ENCODE measurements at places on chromosomes 13 and 19.
A peak's percentile ranks its signal among the peaks of the same experiment; 100 is the strongest.

DNA sequence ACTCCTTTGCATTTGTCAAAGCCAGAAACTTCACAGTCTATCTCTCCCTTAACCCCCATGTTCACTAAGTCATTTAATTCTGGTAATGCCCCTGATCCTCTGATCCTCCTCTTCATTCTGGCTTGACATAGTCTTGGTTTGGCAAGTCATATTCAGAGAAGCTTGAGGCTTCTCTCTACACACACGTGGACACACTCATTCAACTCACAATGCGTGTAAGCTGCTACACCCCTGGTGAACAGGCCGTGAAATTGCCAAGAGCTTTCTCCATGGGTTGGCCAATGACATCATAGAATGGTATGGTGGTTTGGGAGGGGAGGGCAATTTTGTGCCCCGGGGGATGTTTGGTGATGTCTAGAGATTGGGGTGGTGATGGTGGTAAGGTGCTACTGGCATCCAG, 47.9 kb upstream of the FLT1 start:
- no peak for DNase-seq

DNA sequence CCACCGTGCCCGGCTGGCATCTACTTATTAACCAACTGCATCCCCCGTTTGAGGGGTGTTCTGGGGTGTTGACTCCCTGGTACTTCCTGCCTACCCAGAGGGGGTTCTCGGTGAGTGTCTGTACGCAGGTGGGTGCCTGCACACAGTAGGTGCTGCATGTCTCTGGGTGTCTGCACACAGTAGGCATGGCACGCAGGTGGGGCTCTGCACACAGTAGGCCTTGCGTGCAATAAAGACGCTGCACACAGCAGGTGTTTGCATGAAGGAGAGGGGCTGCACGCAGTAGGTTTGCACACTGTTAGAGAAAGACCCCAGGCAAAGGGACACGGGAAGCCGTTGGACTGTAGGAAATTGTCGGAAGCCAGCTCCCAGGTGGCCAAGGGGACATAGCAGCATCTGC, 11.2 kb downstream of the GADD45B start:
- DNase-seq = no peak

GRCh38 chr19:44003461-44004009, 778 bp downstream of the ZNF230 start:
- DNase-seq = peak; percentile 19

DNA sequence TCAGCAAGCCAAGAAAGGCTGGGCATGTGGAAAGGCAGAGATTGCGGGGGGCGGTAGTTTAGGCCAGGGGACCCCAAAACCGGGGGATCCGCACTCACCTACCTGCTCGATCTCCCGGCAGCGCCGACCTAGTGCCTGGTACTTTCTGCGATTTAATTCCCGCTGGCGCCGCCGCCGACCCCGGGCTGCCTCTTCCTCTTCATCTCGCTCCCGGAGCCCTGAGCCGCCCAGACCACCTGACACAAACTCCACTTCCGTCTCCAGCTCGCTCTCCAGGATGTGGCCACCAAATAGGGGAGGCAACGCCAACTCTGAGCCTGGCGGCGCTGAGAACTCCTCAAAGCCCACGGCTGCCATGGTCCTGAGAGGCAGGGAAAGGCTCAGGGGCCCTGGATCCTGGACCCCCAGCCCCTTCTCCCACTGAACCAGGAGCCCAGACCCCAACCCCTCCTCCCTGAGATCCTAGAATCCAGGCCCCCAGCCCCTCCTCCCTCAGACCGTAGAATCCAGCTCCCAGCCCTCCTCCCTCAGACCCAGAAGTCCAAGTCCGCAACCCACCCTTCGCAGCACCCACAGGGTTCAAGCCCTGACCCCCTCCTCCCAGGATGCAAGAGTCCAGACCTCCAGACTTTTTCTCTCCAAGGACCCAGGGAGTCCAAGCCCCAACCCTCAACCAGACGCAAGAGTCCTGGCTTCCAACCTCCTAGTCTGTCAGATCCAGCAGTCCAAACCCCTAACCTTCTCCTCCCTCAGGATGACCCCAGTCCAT, 933 bp downstream of the TFPT start:
- DNase-seq = peak; percentile 42

GRCh38 chr19:7504684-7505083, 11.2 kb upstream of the ZNF358 start:
- peak; percentile 57 for DNase-seq

GRCh38 chr13:41490371-41491015, 33.1 kb downstream of the RGCC start:
- DNase-seq = no peak

GRCh38 chr19:38564981-38565690, 52.6 kb downstream of the MAP4K1 start:
- DNase-seq = no peak
